ENCODE measurements at places on chromosomes 3 and 15. TPM values are rescaled to one million over a fixed set of nuclear protein-coding genes. Genes with fewer than 3 reads are reported as not detected.

WDR72 gene
- total RNA-seq, result 0.15 TPM

P3H2 gene
- total RNA-seq, result 25.7 TPM

LSMEM2 gene
- total RNA-seq, result 1.5 TPM

KNG1 gene
- total RNA-seq, result not detected

GOLGA8J gene
- total RNA-seq, result not detected

DNA sequence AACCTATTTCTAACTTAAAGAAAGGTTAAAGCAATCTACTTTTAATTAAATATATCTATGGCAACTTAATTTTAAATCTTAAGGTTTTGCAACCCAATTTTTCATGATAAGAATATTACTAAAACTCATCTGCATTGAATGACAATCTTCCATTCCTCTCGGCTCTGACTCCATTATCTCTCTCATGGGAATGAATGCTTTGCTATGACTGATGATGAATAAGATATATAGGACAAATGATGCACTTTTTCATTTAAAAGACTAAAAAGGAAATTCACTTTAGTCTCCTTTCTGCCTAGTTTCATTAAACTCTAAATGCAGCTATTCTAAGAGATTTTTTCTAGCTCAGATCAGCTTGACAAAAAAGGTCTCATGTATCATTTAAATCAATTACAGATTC, 68.7 kb downstream of the GBE1 start:
- DNase-seq, result no peak
- H3K4me3 ChIP-seq, result no peak overlapping the region
- no peaks in the 10 kb centered on the region for H3K4me1 ChIP-seq
- H3K36me3 ChIP-seq, result no peaks in the 10 kb centered on the region
- no peak overlapping the region for H3K27ac ChIP-seq

- peak overlapping the region; percentile 56 for H3K27ac ChIP-seq
- no peaks in the 10 kb centered on the region for H3K27me3 ChIP-seq
- peaks cover 7% of the 10 kb centered on the region for H3K4me1 ChIP-seq
- no peaks in the 10 kb centered on the region for H3K36me3 ChIP-seq
Measured at GRCh38 chr3:16392717-16393116, 120.8 kb downstream of the RFTN1 start.

GRCh38 chr15:101406526-101407195, 82.8 kb downstream of the PCSK6 start:
- H3K27ac ChIP-seq, result no peak overlapping the region
- no peak overlapping the region for H3K4me3 ChIP-seq
- no peaks in the 10 kb centered on the region for H3K27me3 ChIP-seq
- DNase-seq, result no peak

GRCh38 chr15:67809441-67809840, 15.9 kb upstream of the SKOR1 start:
- peak; percentile 7 for DNase-seq
- no peaks in the 10 kb centered on the region for H3K4me1 ChIP-seq
- no peaks in the 10 kb centered on the region for H3K27me3 ChIP-seq
- no peak overlapping the region for H3K27ac ChIP-seq
- no peaks in the 10 kb centered on the region for H3K36me3 ChIP-seq

GRCh38 chr3:143090976-143091837, 28.4 kb upstream of the CHST2 start:
- no peak for DNase-seq
- no peak overlapping the region for H3K4me3 ChIP-seq
- H3K27me3 ChIP-seq, result no peaks in the 10 kb centered on the region
- no peak overlapping the region for H3K27ac ChIP-seq
- no peaks in the 10 kb centered on the region for H3K36me3 ChIP-seq
- no peaks in the 10 kb centered on the region for H3K4me1 ChIP-seq

- DNase-seq, result no peak
- H3K36me3 ChIP-seq, result no peaks in the 10 kb centered on the region
- no peak overlapping the region for H3K27ac ChIP-seq
- H3K4me1 ChIP-seq, result no peaks in the 10 kb centered on the region
Measured at GRCh38 chr3:42216931-42217333, 49.1 kb downstream of the CCK start.

DNA sequence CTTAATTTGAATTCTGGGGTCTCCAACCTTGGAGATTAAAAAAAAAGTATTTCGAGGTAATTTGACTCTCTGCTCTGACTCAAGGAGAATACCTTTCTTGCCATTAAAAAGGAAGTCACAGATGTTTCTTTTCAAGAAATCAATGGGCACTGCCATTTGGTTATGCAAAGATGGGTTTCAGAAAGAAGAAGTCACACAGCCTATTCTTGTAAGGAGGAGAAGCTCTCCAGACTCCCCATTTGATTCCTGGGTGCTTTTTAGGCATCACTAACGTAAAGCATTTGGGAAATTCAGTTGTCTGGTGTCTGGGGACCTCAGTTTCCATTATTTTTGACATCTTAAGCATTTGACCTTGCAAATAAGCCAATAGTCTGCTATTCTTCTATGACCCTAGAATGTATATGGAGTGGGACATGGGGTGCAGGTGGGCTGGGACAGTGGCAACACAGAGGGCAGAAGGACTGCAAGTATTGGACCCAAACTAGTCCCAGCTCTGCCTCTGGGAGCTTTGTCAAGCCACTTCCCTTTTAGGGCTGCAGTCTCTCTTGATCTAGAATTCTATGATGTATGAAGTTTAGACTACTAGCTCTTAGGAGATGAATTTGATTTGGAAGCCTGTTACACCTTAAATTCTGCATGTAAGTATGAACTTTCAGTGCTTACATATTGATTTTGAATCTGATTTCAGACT, 27.8 kb downstream of the IL5RA start:
- H3K4me3 ChIP-seq, result no peak overlapping the region
- H3K27ac ChIP-seq, result no peak overlapping the region
- no peaks in the 10 kb centered on the region for H3K4me1 ChIP-seq
- no peak for DNase-seq

DNA sequence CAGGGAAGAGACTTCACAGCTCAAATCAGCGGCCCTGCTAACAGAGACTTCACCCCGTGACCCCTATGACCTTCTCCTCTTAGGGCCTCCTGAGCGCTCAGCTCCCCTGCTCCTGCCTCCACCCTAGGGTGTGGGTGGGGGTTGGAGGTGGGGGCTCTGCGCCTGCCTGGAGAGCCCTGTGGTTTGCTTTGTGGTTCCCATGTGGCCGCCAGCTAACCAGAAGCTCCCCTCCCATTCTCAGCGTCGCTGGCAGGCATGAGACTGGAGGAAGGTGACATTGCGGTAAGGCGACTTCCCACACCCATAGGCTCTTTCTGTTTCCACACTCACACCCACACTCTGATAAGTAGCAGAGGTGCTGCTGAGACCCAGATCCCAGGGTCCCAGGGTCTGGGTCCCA, 27.6 kb downstream of the XYLB start:
- H3K36me3 ChIP-seq, result no peaks in the 10 kb centered on the region
- DNase-seq, result no peak
- no peaks in the 10 kb centered on the region for H3K27me3 ChIP-seq
- H3K4me1 ChIP-seq, result no peaks in the 10 kb centered on the region
- no peak overlapping the region for H3K4me3 ChIP-seq
- H3K27ac ChIP-seq, result no peak overlapping the region

- no peak overlapping the region for H3K27ac ChIP-seq
- DNase-seq, result no peak
- H3K27me3 ChIP-seq, result no peaks in the 10 kb centered on the region
- no peak overlapping the region for H3K4me3 ChIP-seq
- H3K4me1 ChIP-seq, result no peaks in the 10 kb centered on the region
Measured at GRCh38 chr15:85000937-85001336, 19.3 kb downstream of the PDE8A start.

DNA sequence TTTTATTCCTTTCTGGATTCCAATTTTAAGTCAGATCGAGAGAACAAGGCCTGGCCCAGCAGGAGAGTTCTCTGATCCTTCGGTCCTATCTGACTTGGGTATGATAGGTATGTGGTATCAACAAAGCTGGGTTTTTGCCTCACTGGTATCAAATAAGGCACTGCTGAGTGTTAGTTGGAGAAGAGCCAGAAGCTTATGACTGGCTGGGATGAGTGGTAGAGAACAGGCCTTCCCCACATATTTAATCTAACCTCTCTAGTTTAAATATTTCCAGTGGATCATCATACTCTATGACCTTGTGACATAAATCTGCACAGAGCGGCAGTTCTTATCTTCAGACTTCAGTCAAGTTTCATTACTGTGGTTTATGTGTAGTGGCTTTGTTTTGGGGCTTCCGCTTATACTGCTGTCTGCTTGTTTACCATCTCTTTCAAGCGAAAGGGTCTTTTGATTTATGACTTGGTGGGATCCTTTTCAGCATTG, 164.5 kb downstream of the PTPRG start:
- H3K4me3 ChIP-seq, result no peak overlapping the region
- no peaks in the 10 kb centered on the region for H3K27me3 ChIP-seq
- DNase-seq, result no peak
- no peaks in the 10 kb centered on the region for H3K4me1 ChIP-seq
- no peak overlapping the region for H3K27ac ChIP-seq

- no peaks in the 10 kb centered on the region for H3K27me3 ChIP-seq
- H3K4me3 ChIP-seq, result no peak overlapping the region
- no peaks in the 10 kb centered on the region for H3K36me3 ChIP-seq
Measured at GRCh38 chr15:88627463-88627862, 6.3 kb downstream of the AEN start.

All from uterus (tissue), 4 donors.